ENCODE measurements at places on chromosomes 16 and 17.

- peak; percentile 34 for DNase-seq
These were observed 153.4 kb downstream of the ZFHX3 start for GRCh38 chr16:72894293-72895151.

DNA sequence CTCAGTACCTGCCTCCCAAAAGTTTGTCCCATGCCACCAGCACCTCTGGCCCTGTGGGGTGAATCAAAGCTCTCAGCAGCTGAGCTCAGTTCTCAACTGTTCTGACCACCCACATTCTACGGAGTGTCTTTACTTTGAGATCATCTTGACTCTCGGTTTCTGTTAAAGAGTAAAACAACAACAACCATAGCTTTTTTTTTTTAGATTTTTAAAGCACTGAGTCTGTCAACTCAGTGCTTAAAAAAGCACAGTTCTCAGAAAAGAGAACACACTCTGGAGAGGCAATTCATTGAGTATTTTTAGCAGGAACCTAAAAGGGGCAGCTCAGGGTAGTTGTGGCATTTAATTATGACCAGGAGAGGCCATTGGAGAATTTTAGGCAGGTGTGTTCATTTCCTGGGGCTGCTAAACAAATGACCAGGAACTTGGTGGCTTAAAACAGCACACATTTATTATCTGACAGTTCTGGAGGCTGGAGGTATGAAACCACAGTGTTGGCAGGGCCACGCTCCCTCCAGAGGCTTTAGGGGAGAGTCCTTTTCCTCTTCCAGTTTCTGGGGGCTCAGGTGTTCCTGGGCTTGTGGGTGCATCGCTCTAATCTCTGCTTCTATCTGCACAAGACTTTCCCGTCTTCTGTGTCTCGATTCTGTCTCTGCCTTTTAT, 6.7 kb upstream of the WFIKKN2 start:
- no peak for DNase-seq

- DNase-seq, result no peak
These were observed 16.5 kb downstream of the NMT1 start for GRCh38 chr17:45077643-45078042.

- no peak for DNase-seq
These were observed 29.1 kb downstream of the CIBAR2 start for GRCh38 chr16:85083051-85083639.

DNA sequence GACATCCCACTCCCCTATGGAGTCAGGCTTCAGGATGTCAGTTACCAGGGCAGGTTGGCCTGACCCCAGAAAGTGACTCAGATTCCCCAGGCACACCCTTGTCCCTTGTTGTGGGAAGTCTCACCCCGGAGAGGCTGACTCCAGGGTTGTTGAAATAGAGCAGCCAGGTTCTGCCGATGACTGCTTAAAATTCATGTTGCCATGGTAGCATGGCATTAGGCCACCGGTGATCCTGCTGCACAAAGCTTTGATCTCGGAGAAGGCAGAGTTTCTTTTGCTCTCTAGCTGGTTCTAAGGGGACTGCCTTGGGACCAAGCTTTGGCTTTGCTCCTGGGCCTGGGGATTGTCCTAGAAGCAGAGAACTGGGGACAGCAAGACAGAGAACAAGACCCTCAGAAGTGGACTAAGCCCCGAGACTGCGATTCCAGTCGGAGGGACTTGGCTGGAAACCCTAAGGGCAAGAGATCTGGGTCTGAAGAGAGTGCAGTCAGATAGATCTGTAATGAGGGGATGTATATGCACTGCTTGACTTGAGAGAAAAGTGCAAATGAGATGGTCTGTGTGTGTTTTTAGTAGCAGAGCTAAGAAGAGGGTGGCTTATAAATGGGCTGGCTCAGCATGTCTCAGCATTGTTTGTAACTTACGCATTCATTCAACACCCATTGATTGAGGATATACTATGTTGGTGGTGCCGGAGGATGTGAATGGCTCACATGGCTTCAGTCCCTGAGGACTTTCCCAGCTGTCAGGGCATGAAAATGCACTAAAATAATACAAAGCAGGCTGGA, 106.9 kb downstream of the RGS9 start:
- DNase-seq, result peak; percentile 38

DNA sequence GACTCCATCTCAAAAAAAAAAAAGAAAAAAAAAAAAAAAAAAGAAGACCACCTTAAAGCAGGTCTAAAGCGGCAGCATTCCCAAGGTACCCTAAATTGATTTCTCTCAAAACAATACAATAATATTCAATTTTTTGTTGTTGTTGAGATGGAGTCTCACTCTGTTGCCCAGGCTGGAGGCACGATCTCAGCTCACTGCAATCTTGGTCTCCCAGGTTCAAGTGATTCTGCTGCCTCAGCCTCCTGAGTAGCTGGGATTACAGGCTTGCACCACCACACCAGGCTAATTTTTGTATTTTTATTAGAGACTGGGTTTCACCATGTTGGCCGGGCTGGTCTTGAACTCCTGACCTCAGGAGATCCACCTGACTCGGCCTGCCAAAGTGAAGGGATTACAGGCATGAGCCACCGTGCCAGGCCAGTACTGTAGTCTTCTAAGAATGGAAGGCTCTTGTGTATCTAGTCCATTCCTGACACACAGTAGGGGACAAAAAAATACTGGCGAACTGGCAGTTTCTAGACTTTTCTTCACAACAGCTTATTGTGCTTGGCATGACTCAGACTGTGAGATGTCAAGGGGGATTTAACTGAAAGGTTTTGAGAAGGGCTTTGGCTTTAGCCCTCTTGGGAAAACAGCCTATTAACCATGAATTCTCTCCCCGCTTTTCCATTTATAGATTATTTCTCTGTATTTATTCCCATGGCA, 17.3 kb downstream of the CDR2 start:
- no peak for DNase-seq

Measured in NCI-H1105 (cell line).